ENCODE measurements at places on chromosomes 11 and 22.

DNA sequence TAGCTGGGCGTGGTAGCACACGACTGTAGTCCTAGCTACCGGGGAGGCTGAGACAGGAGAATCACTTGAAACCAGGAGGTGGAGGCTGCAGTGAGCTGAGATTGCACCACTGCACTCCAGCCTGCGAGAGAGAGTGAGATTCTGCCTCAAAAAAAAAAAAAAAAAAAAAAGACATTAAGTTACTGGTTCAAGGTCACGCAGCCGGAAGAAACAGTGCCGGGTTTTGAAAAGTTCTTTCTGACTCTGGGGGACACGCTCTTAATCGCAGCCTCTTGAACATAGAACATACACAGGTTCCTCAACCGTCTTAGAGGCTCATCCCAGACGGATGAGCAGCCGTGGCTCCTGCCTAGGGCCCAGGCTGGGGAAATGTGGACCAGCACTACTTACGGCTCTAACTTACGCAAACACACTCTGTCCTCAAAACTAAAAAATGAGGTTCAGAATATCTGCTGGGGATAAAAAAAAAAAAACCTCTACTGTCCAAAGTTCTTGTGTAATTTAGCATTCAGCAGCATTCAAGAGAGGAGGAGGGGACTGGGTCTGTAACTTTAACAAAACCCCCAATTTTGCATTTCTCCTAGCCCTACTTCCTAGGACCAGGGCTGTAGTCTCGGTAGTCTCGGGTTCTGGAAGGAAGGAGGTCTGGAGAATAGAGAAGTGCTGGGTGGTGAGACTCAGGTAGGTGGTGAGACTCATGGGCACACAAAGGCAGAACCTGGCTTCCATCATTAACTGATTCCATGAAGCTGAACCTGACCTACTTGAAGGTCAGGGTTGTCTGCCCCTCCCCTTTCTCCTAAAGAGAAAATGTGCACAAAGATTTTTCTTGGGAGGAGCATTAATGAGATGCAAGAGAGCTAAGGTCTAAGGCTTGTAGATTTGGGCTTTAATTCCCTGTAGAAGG, 6.0 kb downstream of the SPTBN2 start:
- no peak for DNase-seq

- no peak for DNase-seq
These were observed 666.0 kb upstream of the RAG2 start for GRCh38 chr11:37264060-37264459.

DNA sequence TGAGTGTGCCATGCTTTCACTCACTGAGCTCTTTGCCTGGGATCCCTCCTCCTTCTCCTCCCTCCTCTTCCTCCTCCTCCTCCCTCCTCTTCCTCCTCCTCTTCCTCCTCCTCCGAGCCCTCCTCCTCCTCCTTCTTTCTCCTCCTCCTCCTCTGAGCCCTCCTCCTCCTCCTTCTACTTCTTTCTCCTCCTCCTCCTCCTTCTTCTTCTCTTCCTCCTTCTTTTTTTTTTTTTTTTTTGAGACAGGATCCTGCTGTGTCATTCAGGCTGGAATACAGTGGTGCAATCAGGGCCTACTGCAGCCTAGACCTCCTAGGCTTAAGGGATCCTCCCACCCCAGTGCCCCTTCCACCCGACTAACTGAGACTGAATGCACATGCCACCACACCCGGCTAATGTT, 62.3 kb downstream of the DEUP1 start:
- DNase-seq: no peak

DNA sequence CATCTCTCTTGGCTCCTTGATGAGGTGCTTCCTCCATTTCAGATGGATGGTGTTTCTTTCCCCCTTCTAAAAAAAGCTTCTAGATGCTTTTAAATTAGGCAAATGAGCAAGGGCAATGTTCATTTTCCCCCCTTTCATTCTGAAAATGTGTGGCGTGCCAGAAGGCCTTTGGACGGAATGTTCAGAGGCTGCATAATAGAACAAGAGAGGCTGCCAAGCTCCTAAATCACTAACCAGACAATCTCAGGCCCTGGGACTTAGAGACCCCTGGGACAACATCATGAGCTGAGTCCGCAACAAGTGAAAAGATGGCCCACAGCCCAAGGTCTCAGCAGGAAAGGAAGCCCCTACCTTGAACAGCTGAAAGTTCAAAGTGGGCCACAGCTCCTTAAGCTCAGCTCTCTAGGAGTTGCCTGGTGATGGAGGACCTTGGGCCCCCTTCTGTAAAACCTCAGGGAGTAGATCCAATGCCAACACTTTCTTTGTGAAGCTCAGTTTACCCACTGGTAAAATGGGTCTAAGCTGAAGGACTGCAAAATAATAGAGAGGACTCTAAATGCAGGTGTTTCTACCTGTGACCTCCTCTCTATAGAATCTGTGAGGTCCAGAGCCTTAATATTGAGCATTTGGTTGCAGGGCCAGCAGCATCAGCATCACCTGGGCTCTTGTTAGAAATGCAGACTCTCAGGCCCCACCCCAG, 144.0 kb downstream of the FBXO7 start:
- no peak for DNase-seq
